Suppressor macrophage treated with lipopolysaccharide for 4 hours (primary cell): ENCODE measurements at places on chromosomes 1 and 21.

GRCh38 chr21:43361127-43361492 lies 65.8 kb downstream of the SIK1 start:
- peak; percentile 7 for DNase-seq

DNA sequence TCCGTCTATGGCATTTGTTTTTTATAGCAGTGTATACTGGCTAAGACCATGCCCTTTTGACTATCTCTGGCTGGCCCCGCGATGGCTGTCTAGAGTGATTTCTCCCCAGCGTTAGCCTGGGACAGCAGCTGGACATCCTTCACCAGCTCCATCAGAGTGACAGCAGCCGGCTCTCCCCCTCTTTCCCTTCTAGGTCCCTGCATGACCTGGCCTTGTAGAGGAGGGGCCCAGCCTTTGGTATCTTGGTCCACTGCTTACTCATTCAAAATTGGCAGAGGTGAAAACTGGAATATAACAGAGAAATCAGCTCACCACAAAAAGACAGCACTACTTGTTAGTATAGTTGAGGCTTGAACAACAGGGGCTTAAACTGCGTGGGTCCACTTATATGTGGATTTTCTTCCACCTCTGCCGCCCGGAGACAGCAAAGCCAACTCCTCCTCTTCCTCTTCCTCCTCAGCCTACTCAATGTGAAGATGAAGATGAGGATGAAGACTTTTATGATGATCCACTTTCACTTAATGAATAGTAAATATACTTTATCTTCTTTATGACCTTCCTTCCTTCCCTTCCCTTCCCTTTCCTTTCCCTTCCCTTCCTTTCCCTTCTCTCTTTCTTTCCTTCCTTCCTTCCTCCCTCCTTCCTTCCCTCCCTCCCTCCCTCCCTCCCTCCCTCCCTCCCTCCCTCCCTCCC lies 29.4 kb upstream of the B3GALNT2 start:
- no peak for DNase-seq

DNA sequence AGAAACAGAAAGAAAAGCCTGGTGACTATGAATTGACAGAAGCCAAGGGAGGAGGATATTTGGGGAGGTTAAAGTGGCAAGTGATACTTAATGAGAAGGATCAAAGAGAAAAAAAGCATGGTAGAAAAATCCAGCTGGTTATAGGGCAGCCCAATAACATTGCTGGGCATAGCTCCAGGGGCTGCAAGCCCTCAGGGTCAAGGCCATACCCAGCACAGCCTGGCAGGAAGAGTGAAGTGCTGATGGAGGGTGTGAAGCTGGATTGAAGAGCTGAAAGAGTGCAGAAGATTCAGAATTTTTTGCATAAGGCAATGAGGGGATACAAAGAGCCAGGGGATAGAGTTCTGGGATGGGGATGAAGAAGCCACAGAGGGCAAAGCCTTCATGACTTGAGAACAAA lies 8.0 kb upstream of the HSD11B1 start:
- no peak for DNase-seq

- peak; percentile 54 for DNase-seq
These were observed 10.6 kb upstream of the MYSM1 start for GRCh38 chr1:58710190-58711085.

GRCh38 chr1:56922070-56922469 lies 43.7 kb downstream of the C8B start:
- no peak for DNase-seq

DNA sequence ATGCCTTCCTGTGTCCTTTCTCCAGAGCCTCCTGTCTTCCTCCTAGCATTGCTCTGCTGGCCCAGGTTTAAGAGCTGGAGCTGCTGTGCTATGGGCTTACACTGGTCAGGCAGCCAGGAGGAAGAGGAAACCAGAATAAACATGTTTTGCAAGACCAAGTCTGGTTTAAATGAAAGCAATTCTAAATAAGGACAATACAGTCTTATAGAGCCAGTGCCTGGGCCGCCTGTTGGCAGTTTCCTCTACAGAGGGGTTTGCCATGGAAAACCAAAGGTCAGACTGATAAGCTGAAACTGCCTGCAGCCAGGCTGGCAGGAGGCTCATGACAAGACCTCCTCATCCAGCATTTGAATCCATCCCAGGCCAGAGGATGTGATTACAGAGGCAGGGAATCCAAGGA lies 92.9 kb upstream of the FGGY start:
- DNase-seq = peak; percentile 43

DNA sequence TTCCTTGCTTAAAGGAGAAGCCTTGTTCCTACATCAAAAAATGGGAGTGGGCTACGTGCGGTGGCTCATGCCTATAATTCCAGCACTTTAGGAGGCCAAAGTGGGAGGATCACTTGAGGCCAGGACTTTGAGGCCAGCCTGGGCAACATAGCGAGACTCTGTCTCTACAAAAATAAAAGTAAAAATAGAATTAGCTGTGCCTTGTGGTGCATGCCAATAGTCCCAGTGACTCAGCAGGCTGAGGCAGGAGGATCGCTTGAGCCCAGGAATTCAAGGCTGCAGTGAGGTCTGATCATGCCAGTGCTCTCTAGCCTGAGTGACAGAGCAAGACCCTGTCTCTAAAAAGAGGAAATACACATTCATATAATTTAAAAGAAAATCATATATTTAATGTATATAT lies 127.1 kb downstream of the C1orf21 start:
- no peak for DNase-seq

- no peak for DNase-seq
These were observed 32.8 kb downstream of the INTS7 start for GRCh38 chr1:212002536-212002935.

DNA sequence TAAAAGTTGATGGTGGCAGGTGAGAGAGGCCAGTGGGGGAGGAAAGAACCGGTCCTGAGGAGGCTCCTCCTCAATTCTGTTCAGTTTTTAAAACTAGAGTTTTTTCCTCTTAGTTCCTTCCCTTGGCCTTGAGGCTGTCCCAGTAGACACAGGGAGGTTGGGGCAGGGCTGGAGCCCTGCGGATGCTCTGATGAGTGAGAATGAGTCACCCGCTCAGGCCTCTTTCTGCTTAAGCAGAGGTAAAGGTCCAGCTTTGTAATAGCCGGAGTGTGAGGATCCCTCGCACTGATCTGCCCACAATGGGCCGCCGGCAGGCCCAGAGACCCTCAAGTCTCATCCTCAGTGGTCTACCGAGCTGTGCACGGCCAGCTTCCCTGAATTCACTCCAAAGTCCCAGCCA lies 49.6 kb upstream of the IRF2BP2 start:
- peak; percentile 75 for DNase-seq

DNA sequence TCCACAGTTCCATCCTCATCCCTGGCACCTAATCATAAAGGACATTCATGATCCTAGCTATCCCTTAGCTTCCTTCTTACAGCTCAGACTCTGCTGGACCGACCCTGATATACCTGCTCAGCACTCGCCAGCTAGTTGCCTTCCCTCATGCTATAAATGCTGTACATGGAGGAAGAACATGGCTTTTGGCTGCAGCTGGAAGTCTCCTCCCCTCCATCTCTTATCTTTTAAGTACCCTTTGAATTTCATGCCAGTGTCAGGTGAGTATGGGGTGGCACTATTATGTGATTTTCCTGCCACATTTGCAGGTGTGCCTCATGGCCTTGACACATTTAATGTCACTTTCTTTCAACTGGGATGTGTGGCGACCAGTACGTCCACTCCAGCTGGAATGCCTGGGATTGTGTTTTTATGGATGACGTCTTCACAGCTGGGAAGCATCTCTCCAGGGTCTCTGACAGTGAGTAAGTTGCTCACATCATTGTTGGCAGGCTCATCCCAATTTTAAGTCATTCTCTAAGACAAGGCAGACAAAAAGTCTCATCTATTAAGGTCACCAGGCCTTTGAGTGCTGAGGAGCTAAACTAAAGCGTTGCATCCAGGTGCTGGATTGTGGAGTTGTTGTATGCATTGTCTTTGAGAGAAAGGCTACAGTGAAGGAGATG lies 43.4 kb downstream of the RUNX1 start:
- DNase-seq = no peak

- no peak for DNase-seq
These were observed 1.1 kb upstream of the SERBP1 start for GRCh38 chr1:67431156-67431765.

DNA sequence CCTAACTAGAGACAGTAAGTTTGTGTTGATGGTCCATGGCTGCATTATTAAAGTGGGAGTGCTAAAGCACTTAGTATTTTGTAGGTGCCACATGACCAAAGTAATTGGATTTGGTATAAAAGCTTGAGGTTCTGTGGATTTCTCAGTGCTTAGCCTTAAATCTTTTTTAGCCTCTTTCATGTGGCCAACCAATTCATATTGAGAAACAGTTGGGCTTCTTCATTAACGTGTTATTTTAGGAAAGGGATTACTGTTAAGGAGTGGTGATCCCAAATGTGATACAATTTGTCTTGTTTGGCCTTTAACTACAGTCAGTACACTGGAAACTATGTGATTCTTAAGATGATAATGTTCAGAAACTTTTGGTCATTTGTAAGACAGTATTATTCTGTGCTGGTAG lies 25.5 kb downstream of the MAN1A2 start:
- DNase-seq = no peak

GRCh38 chr1:224377676-224378006 lies 21.0 kb downstream of the CNIH4 start:
- peak; percentile 11 for DNase-seq

DNA sequence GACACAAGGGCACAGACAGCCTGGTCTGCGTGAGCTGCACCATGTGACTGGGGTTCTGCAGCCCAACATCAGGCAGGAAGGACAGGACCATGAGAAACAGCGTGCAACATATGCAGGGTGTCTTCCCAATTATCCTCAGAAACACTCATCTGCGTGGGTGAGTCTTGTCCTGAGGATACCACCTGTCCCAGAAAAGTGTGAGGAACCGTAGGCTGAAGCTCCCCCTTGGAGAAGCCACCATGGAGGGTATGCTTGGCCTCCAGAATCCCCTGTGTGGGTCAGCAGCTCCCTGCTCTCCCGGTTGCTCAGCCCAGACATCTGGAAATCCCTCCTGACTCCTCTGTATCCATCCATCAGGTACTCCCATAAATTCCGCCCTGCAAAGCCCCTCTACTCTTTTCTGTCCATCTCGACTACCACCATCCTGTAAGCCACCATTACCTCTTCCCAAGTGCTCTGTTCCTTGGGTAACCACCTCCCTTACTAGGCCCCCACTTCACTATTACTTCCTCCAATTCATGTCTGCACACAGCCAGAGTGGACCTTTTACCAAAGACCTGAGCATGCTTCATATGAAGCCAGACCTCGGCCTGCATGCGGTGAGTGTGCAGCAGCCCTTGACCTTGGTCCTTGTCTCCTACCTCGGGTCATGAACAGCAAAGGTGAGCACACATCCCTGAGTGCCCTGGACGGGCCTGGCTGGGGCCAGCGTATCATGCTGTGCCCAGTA lies 33.0 kb downstream of the ETS2 start:
- DNase-seq = no peak

- no peak for DNase-seq
These were observed 22.4 kb upstream of the NPPB start for GRCh38 chr1:11880911-11881748.

- no peak for DNase-seq
These were observed 150.9 kb downstream of the PHTF1 start for GRCh38 chr1:113608399-113608798.

- DNase-seq = no peak
These were observed 3.1 kb downstream of the GNG4 start for GRCh38 chr1:235646463-235646862.

GRCh38 chr1:11180342-11180744 lies 8.8 kb upstream of the ANGPTL7 start:
- no peak for DNase-seq

DNA sequence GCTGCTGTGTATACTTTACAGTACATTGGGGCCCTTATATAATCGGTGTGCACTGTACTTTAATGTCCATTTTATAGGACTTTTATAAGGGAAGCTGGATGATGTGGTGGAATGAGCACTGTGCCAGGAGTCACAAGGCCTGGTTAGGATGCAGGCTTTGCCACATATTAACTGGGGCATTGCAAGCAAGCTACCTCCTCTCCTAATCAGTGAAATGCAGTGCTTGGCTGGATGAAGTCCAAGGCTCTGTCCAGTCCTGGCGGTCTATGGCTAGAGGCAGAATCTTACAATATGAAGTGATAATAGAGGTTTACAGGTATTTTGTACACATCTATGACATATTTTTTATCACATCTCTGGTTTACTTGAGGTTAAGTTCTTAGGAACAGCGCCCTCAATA lies 1.7 kb upstream of the PKP1 start:
- DNase-seq = no peak

DNA sequence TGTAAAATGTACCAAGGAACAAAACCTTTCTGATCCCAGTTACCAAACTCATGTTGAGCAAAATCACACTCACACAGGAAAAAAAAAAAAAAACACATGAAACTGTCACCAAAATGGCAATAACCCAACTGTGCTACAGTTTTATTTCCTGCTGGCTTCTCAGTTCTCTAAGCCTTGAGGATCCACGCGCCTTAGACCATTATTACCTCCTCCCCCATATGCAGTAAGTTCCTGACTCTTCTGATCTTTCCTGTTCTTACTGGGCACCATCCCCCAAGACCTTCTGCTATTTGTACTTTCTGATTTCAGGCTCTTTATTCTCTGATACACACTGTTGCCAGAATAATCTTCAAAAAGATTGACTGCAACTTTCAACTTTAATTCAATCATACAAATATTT lies 79.6 kb downstream of the SLC45A1 start:
- peak; percentile 59 for DNase-seq

DNA sequence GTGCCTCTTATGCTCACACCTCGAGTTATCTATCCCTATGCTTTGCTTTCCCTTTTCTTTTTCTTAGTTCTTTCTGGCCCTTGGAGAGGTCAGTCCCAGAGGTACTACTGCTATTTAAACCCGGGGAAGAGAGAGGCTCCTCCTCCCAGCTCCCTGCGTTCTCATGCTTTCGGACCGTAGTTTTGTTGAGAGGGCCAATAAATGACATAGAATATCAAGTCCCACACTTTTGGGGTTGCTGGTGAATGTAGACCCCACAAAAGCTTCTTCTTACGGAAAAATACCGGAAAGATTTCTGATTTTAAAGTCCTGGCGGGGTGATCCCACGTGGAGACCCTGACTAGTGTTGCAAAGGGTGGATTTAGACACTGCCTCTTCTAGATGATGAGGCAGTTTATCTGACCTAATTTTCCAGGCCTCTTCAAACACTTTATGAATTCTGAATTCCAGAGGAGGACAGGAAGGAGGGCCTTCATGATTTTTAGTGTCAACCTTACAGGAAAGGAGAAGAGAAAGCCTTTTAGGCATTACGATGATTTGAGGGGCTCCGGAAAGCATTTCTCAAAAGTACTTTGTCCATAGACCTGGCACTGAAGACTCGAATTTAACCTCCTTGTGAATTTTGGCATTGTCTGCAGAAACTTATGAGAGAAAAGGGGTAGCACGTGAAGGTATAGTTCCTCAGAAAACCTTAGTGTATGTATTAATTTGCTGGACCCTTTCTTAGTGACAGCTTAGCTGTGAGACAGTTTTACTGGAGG lies 694 bp downstream of the TMEM167B start:
- DNase-seq = peak; percentile 57

DNA sequence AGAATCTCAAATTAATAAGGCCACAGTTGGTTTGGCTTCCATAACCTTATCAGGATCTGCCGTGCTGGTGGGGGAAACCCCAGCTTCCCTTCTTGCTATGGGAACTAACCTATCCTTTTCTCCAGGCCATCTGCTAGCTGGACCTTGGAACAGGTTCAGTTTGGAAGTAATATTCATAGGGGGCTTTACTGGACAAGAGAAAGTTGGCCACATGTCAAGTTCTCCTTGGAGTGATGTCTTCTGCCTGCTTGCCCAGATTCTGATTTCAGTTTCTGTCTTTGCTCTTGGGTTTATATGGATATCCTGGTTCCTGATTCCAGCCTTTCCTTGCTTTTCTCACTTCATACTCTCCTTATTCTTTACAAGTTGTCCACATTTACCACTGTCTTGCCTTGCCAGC lies 279.6 kb downstream of the ASTN1 start:
- DNase-seq = no peak
